NCI-H526 (cell line): ENCODE measurements at places on chromosomes 6 and 20.

- no peak for DNase-seq
These were observed 4.3 kb downstream of the DDRGK1 start for GRCh38 chr20:3199976-3200755.

- DNase-seq = no peak
These were observed 222.4 kb downstream of the DLL1 start for GRCh38 chr6:170068496-170068895.

DNA sequence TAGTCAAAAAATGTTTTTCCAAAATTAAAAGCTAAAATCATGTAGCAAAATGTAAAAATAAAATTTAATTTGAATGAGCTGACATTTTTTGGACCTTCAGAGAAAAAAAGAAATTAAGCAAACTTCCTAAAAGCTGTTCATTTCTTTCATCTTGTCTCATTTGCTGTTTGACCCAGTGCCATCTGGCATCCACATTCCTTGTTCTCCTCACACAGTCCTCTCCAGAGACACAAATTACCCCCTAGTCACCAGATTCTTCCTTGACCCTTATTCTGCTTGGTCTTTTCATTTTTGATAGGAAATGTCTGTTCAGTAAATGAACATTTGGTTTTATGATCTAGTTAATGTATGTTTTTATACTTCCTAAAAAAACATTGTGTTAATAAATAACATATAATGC lies 55.2 kb downstream of the HDDC2 start:
- no peak for DNase-seq

DNA sequence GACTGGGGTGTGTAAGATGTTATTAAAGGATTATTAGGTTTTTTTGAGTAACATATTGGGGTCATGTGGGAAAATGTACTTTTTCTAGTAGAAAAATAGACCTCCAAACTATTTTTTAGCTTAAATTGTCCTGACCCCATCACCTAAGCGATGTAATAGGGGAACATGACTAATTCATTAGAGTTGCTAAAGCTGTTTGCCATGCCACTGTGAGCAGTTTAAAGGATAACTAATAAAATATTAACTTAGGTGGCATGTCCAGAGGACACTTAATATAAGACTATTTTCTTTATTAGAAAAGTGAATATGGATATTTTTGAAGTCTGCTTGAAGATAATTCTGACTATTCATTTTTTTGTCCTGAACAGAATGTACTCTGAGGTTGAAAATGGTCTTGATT lies 545.9 kb upstream of the BTBD3 start:
- DNase-seq = no peak
